GF-D8 (cell line): ENCODE measurements at places on chromosomes 12 and 14.

GRCh38 chr12:109783965-109784244 is 49.3 kb downstream of the TRPV4 start:
- DNase-seq, result no peak

GRCh38 chr14:99508896-99509629 is 27.9 kb downstream of the CCNK start:
- DNase-seq, result no peak

- no peak for DNase-seq
These were observed 20.4 kb upstream of the FOS start for GRCh38 chr14:75258079-75258802.

GRCh38 chr14:55968741-55969140 is 149.5 kb upstream of the PELI2 start:
- DNase-seq, result no peak
